Stimulated activated CD4-positive, alpha-beta T cell treated with anti-CD3 and anti-CD28 coated beads, TNF-alpha, amount 100 ng/mL, for 1 hour (primary cell): ENCODE measurements at places on chromosomes 11 and 22.

DNA sequence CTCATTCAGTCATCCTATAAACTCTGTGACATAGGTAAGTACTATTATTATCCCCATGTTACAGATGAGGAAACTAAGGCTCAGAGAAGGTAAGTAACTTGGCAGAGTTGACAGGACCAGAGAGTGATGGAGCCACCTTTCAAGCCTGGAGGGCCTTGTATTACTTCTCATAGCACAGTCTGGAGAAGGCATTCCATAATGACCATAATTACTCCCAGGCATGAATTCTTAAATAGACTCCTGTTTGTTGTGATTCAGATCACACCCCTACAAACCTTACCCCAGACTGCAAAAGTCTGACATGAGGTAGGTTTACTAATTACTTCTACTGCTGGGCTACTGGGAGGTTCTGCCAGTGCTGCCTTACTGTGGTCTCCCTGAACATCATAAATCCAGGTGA lies 77.0 kb downstream of the CD44 start:
- DNase-seq, result no peak

DNA sequence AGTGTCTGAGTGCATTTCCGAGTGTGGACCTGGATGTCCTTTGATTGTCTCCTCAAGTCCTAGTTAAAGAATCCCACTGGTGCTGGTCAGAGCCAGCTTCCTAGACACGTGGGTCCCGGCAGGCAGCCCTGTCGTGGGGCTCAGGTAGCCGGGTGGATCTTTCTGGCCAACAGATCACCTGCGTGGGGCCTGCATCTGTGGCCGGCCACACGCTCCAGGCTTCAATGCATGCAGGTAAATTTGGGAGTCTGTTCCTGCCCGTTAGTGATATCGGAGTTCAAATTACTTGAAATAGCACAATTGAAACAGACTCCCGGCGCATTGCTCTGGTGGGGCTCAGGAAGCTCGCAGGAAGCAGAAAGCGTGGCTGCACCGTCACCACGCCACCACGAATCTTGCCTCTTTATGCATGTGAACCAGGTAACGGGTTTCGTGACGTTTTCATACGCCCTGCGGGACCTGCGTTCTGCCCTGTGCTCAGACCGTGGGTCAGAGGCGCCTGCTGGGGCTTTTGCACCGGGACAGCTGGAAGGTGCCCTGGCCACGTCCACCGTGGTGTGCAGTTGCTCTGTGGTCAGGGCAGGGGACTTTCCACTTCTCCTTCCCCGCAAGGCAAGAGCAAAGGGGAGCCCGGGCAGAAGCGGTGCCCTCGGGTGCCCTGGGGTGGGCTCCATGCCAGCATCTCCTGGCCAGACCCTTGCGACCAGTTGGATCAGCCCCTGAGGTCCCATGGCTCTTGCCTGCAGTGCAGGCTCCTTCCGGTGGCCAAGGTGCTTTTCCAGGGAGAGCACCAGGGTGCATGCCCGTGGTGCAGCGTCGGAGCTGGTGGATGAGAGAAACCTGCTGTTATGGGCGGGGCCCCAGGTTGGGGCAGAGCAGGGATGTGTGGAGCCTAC lies 803.5 kb downstream of the BRD1 start:
- DNase-seq, result no peak

- DNase-seq, result no peak
Measured at GRCh38 chr11:76835928-76836612, 24.6 kb upstream of the ACER3 start.

DNA sequence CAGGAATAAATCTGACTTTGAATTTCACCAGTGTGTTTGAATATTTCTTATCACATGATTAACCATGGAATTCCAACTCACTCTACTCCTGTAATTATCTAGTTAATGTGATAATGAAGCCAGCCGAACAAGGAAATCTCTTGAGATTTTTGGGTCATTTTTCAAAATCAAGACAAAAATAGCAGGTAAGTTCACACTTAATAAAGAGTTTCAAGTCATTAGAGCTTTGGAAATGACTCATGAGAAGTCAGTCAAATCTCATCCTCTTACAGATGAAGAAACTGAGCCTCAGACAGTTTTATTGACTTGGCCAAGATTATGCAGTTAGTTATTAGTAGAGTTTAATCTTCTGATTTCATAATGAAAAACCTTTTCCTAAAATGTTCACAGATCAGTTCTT lies 148.8 kb downstream of the ARHGAP42 start:
- no peak for DNase-seq

DNA sequence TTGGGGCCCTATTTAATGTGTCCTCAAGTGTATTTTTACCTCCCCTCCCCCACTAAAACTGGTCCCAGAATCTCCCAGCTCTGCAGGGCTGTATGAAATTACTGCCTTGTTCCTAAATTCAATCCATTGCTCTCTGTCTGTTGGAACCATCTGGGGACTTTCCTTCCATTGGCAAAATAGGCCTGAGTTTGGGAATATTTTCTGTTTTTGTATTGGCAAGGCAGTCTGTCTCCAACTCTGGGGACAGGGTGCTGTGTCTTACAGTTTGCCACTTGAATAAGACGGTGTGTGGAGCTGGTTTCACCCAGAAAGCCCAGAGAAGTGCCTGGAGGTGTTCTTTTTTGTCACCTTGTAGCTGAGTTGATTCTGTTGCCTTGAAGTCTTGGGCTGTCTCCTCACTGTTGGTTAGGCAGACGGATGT lies 1.3 kb downstream of the PACS1 start:
- DNase-seq, result no peak

DNA sequence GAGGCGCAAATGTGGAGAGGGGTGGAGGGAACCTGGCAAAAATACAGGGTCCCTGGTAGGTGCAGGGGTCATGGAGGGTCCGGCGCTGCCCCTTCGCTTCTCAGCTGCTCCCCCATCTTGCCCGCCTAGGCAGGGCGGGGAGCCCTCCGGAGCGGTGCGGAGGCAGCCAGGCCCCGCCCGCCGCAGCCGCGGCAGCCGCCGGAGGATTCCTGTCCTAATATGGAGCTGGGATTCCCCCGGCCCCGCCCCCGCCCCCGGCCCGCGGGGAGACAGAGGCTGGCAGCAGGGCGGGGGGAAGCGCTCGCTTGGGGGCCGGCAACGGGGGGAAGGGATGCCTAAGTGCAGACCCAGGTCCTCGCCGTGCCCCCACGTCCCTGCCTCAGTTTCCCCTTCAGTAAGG lies 1.0 kb upstream of the NPAS4 start:
- no peak for DNase-seq

- no peak for DNase-seq
Measured at GRCh38 chr22:40723396-40723933, 44.2 kb downstream of the MCHR1 start.

GRCh38 chr11:133776671-133777367 lies 68.5 kb downstream of the SPATA19 start:
- no peak for DNase-seq

DNA sequence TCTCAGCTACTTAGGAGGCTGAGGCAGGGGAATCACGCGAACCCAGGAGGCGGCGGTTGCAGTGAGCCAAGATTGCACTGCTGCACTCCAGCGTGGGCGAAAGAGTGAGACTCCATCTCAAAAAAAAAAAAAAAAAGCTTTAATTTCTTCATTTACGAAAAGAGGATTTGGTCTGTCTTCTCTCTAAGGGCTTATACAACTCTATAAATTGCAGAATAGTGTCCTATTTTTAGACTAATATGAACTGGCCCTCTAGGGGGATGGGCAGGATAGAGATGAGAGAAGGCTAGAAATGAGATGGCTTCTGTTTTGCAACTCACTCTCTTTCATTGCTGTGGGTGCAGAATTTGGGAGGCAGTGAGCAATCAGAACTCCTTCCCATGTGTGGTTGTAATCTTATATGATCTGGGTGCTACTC lies 11.3 kb downstream of the MAML2 start:
- DNase-seq, result no peak

- DNase-seq, result no peak
Measured at GRCh38 chr22:27554106-27554811, 247.3 kb downstream of the MN1 start.

- DNase-seq, result no peak
Measured at GRCh38 chr11:8340296-8340695, 76.6 kb upstream of the LMO1 start.

DNA sequence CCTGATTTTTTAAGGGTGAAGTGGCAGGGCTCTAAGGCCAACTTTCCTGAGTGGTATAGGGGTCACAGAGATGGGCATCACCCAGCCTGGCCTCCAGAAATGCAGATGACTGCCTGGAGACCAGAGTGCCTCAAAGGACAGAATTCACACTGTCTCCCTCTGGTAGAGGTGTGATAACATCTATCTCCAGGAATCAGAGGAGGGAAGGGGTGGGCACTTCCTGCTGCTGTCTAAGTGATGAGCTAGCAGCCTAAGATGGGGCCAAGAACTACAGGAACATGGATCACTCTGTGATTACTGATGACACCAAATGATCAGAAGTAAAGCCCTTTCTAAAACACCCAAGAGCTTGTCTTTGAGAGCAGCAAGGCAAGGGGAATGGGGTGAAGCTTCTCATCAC lies 61.9 kb downstream of the C11orf58 start:
- no peak for DNase-seq

GRCh38 chr22:48857202-48857805 lies 970.4 kb downstream of the BRD1 start:
- no peak for DNase-seq

DNA sequence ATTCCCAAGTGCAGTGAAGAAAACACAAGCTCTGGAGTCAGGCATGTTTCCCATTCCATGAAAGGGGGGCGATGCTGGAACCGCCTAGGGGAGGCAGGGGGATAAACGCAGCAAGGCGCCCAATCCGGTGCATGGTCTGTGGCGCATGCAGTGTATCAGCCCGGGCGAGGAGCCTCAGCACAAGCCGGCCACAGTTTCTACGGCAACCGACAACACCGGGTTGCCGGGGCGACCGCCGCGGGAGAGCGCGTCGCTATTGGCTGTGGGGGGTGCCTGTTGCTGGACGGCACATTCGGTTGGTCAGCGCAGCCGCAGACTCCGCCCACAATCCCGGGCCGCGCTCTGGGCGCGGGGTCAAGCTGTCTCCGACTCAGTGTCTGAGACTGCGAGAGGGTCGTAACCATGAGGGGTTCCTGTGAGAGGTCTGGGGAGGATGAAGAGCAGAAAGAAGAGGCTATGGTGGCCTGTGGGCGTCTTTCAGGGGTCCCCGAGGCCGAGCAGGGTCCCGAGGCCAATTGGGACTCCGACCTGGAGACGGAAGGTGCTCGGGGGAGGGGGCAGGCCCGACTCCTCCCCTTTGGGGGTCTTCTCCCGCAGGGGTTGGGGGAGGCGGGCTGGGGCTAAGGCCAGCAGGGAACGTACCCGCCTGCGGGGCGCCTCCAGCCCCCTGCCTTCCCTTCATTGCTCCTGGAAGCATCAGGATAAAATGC lies at the start of gene LRRC74B:
LRRC74B (plus strand) TSS at position 362 of the 710 bp plus-strand sequence; CDS start at position 403, 41 bp downstream.
- peak; percentile 35 for DNase-seq

DNA sequence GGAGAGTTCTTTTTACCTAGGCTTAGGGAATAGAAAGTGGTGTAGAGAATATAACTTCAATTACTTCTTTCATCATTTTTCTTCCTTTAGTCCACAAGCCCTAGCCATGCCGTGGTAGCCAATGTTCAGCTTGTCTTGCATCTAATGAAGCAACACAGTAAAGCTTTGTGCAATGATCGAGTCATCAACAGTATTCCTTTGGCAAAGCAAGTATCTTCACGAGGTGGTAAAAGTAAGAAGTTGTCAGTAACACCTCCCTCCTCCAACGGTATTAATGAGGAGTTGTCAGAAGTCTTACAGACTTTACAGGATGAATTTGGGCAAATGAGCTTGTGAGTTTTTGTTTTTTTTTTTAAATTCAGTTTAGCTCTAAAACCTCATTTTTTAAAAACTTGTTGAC lies 37.4 kb downstream of the CEP57 start:
- DNase-seq, result no peak

- no peak for DNase-seq
Measured at GRCh38 chr22:44723801-44724200, 21.8 kb downstream of the PRR5 start.

DNA sequence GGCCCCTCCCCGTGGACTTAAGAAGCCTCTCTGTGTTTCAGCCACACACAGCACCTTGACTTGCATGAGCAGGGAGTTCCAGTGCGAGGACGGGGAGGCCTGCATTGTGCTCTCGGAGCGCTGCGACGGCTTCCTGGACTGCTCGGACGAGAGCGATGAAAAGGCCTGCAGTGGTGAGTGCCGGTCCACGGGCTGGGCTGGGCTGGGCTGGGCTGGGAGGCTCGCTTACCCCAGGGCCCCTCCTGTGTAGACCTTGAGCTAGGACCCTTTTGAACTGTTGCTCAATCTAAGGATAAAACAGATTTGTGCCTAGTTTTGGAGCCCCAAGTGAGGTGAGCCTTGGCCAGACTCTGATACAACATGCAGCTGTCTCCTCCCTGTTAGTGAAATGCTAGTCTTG lies 151.4 kb upstream of the SORL1-AS1 start:
- no peak for DNase-seq
